ENCODE measurements at places on chromosomes 2 and 18.
A peak's percentile ranks its signal among the peaks of the same experiment; 100 is the strongest.

DNA sequence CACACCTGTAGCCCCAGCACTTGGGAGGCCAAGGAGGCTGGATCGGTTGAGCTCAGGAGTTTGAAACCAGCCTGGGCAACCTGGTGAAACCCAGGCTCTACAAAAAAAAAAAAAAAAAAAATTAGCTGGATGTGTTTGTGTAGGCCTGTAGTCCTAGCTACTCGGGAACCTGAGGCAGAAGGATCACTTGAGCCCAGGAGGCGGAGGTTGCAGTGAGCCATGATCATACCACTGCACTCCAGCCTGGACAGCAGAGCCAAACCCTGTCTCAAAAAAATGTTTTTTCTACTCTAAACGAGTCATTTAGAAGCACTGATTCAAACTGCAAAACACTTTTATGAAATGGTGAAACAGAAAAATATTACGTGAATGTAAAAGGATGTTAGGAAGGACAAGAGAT is 69.1 kb upstream of the SLC39A10 start:
- no peak for DNase-seq

GRCh38 chr2:9797681-9798556 is 45.4 kb upstream of the TAF1B start:
- no peak for DNase-seq

GRCh38 chr2:135546436-135546835 is 15.2 kb downstream of the R3HDM1 start:
- DNase-seq = no peak

- no peak for DNase-seq
Measured at GRCh38 chr2:191391171-191391570, 146.0 kb downstream of the MYO1B start.

DNA sequence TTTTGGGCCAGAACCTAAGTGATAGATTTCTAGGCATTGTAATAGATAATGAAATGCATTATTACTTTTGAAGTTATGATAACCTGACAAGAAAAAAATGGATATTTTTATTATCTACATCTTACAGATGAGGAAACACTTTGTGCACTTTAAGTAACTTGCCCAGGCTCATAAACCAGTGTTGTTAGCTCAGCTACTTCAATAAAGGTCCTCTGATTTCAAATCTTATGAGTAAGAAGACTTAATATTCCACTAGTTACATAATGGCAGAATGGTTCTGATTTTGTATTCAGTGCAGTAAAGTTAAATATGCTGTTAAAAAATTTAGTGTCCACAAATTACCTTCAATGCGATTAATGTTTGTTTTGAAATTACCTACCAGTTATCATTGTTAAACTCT is 199.0 kb downstream of the BABAM2 start:
- no peak for DNase-seq

GRCh38 chr2:156476850-156477206 is 40.6 kb downstream of the GPD2 start:
- DNase-seq = no peak

DNA sequence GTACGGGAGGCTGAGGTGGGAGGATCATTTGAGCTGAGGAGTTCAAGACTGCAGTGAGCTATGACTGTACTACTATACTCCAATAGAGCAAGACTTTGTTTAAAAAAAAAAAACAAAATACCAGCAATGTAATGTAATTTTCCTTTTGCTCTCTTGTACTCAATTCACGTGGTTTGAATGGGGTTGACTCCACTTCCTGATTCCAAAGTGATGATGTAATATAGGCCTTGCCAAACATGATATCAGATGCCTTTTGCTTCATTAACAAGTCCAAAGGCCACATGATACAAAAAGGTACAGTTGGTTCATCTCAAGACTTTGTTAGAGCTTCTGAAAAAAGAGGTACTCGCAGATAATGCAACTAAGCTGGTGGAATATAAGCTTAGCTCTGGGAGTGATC is 321.8 kb downstream of the ZEB2 start:
- no peak for DNase-seq

DNA sequence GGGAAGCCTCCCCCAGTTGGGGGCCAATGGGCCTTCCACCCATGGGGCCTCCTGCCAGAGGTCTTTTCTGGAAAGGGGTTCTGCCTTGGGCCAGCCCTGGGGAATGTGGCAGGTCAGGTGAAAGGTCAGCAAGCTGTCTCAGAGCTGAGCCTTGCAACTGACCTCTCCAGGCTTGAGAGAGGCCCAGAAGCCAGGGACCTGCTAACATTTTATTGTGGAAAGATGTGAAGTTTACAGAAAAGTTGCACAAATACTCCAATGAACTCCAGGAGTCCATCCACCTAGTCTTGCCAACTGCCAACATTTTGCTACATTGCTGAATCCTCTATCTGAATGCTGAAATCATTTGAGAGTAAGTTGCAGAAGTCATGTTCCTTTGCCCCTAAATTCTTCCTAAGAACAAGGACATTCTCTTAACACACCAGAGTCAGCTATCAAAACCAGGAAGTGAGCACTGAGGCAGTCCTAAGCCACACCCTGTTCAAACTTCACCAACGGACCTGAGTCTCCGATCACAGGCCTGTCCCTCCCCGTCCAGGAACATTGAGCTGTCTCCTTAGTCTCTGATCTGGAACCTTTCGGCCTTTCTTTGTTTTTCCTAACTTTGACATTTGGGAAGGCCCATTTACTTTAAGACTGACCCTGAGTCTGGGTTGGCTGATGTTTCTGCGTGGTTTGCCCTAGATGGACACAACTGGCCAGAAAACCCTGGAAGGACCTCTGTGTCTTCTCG is 4.0 kb downstream of the SNORC start:
- DNase-seq = peak; percentile 14

- no peak for DNase-seq
Measured at GRCh38 chr2:111168528-111169239, 48.0 kb downstream of the BCL2L11 start.

DNA sequence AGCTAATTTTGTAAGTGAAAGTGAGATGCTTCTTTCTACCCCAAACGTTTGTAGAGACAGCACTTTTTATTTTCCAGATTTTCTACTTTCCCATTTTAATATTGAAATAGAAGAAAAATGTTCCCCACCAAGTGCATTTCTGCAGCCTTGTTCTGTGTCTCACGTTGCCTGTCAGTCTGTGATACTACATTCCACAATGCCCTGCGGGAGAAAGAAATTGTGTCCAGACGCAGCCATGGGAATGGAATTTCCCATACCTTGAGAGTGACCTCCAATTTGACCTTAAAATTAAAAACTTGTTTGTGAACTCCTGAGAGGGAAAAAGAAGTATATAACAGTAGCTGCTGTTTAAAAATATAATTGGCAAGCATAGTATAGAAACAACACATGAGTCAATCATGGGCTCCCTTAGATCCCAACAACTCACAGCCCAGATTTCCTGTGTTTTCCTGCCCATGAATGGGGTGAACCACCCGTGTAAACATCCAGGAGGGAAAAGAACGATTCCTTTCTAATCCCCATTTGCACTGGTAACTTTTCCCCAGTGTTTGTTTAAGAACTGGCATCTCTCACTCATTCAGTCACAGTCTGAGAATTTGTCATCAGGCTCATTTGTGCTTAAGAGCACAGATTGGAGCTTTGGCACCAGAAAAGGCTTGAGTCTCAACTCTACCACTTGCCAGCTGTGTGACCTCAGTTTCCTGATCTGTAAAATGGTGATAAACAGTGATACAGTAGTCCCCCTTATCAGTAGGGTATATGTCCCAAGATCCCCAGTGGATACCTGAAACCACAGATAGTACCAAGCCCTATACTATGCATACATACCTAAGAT is 166.1 kb upstream of the ZNF521 start:
- no peak for DNase-seq

DNA sequence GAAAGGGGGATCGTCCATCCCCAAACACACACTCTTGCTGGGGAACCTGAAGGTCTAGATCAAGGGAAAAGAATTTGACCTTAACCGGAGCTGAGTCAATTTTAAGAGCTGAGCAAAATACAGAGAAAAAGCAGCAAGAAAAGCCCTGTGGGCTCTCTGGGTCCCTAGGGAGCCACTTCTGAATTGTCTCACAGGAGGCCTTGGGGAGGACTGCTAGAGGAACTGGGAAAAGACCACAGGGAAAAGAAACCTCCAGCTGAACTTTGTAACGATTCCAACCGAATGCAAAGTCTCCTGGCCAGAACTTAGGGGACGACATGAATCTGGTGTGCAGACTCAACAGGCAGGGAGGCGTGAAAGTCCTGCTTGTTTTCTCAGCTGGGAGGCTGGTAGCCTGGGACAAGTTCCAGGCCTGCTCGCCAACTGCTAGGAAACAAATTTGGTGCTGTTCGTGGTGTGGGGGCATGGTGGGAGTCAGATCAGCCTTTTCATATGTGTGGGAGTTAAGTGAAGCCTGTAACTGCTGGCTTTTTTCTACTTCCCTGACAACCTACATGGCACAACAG is 644.6 kb upstream of the CNTNAP5 start:
- DNase-seq = no peak

DNA sequence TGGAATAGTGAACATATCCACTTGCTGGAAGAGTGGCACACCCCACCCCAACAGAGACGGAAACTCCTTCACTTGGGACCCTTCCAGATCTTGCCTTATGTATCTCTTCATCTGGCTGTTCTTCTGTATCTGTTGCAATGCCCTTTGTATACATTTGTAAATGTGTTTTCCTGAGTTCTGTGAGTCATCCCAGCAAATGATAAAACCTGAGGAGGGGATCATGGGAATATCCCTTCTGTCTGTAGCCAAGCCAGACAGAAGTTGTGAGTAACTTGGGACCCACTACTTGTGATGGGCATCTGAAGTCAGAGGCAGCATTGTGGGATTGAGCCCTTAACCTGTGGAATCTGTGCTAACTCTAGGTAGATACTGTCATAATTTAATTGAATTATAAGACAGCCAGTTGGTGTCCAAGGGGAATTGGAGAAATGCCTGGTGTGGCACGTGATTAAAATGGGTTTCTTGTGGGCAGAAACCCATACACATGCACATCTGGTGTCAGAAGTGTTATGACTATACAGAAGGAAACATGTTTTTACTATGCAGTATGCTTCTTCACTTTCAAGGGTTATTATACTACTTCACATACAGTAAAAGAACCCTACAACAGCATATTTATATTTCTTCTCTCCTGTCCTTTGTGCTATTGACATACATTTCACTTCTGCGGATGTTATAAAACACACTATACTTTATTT is 32.3 kb upstream of the TMEM247 start:
- no peak for DNase-seq

GRCh38 chr2:32627814-32628579 is at the start of gene TTC27:
Gene TTC27, plus strand, starts transcription at chr2:32628050. Its CDS starts 243 bp downstream, at chr2:32628293.
- peak; percentile 97 for DNase-seq

GRCh38 chr2:105141099-105141614 is 100.4 kb upstream of the GPR45 start:
- no peak for DNase-seq

GRCh38 chr2:236674646-236675045 is 105.0 kb downstream of the ACKR3 start:
- no peak for DNase-seq

DNA sequence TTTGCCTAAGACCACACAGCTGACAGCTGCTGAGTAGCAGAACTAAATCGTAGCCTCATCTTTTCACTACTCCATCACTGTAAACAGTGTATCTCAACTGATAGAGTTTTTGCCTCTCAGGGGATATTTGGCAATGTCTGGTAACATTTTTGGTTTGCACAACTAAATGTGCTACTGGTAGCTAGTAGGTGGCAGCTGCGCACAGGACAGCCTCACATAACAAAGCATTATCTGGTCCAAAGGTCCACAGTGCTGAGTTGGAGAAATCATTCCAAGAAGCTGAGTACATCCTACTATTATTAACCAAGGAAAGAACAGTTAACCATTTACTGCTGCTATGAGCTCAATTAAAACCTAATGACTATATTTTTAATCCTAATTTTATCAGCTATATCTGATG is 6.1 kb upstream of the CCDC102B start:
- DNase-seq = no peak

DNA sequence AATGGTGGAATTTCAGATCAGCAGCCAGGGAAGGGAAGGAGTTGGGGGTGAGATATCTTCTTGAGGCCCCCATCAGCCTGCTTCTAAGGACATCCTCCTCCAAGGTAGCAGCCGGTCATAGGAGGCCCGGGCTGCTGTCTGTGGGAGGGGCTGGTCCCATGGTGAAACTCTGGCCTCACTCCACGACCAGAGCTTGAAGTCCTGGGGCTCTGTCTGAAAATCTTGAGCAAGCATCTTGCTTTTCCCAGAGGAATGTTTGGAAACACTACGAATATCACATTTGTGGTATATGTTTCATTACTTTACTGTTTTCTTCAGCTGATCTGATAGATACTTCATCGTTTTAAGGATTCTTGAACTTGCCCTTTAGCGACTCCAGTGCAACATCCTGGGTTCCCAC is 103.7 kb downstream of the CTAGE1 start:
- DNase-seq = no peak

- DNase-seq = no peak
Measured at GRCh38 chr2:27897717-27898116, 7.2 kb downstream of the BABAM2 start.

DNA sequence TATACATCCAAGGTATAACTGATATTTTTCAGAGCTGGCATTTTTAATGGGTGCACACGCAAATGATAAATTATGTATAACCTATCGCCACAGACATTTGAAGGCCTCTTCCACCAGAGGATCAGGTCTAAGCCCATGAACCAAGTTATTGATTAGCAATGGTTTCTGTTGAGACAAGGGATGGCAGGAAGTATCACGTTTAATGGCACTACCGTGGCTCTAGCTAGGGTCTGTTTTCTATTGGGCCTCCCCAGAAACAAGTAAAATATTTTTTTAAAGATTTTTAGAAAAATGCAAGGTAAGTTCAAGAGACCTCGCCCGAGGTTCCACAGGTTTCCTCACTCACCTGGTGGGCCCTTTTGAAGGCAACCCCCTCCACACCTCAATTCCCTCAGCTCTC is 667 bp downstream of the GFPT1 start:
- no peak for DNase-seq

- no peak for DNase-seq
Measured at GRCh38 chr2:222194669-222195068, 104.1 kb downstream of the PAX3 start.

DNA sequence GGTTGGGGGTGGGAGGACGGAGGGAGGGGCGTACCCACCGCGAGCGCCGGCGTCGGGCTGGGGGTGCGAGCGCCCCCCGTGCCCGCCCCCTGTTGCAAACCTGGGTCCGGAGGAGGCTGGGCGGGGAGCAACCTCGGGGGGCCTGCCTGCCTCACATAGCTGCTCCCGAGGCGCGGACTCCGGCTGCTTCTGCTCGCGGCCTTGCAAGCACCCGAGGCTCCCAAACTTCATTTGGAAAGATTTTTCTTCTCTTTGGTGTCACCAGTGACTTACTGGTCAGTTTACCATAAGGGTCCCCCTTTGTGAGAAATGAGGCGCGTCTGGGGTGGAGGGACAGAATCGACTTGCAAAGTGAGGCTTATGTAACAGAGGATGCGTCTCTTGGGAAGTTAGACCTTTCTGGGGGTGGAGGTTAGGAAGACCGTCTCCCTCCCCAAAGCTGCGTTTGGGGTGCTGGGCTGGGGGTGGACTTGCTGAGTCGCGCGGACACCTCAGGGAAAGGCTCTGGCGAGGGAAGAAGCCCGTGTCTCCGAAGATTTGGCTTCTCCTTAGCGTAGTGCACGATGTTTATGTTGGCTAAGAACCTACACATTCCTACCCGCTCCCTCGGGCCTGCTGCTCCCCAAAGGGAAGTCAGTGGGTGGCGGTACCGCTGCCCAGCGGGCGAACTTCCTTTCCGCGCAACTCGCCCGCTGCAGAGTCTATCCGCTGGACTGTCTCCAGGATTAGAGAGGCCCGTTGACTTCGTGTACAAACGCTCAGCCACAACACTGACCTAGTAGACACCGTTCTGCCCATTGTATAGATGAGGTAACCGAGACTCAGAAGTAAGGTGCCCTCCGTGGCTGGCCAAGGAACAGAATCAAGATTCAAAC is 559 bp downstream of the TMEM37 start:
- no peak for DNase-seq
